Stimulated activated CD8-positive, alpha-beta memory T cell treated with anti-CD3 and anti-CD28 coated beads, Interleukin-2, amount 100 ng/mL, for 48 hours (primary cell): ENCODE measurements at places on chromosomes 1 and 21.

DNA sequence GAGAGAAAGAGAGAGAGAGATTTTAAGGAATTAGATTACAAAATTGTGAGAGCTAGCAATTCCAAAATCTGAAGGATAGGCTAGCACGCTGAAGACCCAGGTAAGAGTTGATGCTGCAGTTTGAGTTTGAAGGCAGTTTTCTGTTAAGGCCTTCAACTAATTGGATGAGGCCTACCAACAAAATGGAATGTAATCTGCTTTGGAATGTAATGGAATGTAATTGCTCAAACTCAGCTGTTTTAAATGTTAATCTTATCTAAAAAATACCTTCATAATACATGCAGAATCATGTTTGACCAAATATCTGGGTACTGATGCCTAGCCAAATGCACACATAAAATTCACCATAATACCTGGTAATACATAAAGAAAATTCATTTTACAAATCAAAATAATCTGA lies 976.1 kb downstream of the LTN1 start:
- no peak for DNase-seq

DNA sequence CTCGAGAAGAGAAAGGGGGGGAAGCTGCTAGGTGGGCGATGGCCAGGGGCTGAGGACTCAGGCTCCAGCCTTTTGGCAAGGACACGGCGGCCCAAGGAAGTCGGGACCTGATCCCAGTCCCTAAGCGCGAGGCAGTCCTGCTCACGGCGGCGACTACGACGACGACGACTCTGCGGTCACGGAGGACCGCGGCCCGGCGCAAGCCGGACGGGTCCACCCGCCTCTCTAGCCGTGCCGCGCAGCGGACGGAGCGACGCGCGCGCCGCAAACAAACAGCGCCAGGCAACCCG lies 401 bp downstream of the WNT9A start:
- DNase-seq: no peak

DNA sequence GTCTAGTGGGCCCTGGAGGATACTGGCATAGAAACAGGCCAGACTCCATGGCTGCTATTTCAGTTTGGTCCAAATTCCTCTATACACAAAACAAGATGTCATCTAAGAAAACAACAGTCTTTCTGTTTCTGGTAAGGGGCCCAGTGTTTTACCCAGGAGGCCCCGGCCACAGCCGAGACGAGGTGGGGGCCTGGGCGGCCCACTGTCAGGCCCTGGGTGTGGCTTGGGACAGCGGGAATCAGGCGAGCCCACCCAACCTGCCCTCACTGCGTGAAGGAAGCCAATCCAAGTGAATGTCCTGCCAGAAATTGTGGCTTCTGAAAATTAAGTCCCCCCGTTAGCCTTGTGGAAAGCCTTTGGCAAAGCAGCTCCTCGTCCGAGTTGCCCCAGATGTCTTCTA lies 31.2 kb upstream of the GPR153 start:
- no peak for DNase-seq

- DNase-seq: no peak
Observed at GRCh38 chr1:210499956-210500355, 171.3 kb downstream of the HHAT start.

DNA sequence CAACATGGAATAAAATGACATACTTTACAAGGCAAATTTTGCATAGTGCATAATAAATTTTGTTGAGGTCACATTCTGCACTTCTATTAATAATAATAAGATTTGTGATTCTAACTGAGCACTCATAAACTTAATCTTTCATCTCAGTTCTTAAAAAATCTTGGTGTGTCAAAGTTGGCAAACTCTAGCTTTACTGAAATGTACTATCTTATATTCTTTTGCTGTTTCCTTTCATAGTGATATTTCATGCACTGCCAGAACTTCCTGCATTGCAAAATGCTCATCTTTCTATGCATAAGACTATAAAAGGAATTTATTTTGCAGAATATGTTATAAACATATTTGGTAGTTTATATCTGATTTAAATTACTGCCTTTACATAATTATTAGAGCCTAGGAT lies 797.6 kb downstream of the ADGRL2 start:
- DNase-seq: no peak

GRCh38 chr1:182211386-182211785 lies 149.9 kb upstream of the ZNF648 start:
- DNase-seq: no peak

DNA sequence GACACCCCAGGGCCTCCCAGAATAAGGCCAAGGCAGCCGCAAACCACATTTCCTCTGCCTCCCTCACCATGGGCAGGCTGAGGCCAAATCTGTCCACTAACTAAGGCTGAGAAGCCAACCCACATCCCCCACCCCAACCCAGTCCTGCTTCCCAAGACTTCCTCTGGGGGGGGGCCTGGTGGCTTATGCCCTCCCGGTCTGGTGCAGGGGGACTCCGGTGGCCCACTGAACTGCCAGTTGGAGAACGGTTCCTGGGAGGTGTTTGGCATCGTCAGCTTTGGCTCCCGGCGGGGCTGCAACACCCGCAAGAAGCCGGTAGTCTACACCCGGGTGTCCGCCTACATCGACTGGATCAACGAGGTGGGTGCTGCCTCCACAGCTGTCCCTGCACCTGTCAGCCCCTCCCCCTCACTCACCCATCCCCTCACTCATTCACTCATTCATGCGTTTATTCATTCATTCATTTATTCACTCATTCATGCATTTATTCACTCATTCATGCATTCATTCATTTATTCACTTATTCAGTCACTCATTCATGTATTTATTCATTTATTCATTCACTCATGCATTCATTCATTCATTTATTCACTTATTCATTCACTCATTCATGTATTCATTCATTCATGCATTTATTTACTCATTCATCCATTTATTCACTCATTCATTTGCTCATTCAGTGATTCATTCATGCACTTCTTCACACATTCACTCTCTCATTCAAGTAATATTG lies 7.3 kb downstream of the CTRC start:
- no peak for DNase-seq

GRCh38 chr1:45550401-45551351 lies at the start of gene AKR1A1:
TSS of gene AKR1A1 (plus strand) at chr1:45550826. CDS start at chr1:45561795, 10,969 bp downstream.
- DNase-seq: peak; percentile 85

DNA sequence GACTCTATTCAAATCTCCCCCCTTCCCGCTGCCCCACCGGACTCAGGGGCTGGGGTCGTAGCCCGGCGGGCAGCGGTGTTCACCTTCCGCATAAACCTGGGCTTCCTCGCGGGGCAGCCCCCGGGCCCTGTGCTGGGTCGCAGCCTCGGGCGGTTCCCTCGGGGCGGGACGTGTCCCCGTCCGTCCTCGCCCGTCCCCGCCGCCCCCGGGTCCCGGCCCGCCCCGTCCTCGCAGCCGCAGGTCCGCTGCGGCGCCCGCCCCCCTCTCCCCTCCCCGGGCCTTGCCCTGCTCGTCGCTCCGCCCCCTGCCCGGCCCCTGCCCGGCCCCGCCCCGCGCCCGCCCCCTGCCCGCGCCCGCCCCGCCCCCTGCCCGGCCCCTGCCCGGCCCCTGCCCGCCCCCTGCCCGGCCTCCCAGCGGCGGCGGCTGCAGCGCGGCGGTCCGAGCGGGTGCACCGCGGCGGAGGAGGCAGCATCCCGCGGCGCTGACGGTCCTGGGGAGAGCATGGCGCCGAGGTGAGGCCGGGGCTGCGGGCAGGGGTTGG lies at the start of gene COL18A1:
TSS of gene COL18A1 (plus strand) at position 436 of the 541 bp plus-strand sequence. CDS start at position 502, 66 bp downstream.
- DNase-seq: peak; percentile 26

- DNase-seq: no peak
Observed at GRCh38 chr1:23417570-23417969, 7.0 kb downstream of the TCEA3 start.
